ENCODE measurements at places on chromosomes 12 and 14.

DNA sequence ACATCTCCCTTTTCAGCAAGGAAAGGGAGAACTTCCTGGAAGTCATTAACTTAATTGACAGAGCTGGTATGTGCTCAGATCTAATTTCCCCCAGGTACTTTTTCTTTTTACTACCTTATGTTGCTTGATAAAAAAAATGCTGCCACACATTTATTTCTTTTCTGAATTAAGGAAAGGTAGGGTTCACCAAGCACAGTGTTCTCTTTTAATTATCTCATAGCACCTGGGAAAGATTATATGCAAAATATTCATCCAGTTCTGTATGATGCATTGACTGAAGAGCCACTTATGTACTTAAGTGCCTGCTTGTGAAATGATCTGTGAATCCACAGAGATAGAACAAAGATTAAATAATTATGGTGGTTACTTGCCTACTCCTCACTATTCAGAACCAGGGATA lies 25.1 kb downstream of the KCNC2 start:
- DNase-seq = no peak

DNA sequence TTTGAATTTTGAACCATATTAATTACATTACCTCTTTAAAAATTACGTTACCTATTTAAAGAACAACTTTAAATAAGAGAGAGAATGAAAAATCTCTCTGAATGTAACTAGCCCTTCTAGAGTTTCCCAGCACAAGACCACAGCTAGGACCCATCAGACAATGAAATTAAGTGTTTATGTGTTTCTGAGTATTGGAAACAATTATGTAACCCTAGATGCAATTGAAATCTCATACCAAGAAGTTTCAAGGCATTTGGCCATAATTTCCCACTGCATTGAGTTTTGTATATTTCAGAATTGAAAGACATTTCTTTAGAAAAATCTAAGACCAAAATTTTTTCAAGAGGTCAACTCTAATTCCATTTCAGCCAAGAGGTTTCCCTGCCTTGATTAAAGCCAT lies 47.1 kb downstream of the SERPINA3 start:
- no peak for DNase-seq

DNA sequence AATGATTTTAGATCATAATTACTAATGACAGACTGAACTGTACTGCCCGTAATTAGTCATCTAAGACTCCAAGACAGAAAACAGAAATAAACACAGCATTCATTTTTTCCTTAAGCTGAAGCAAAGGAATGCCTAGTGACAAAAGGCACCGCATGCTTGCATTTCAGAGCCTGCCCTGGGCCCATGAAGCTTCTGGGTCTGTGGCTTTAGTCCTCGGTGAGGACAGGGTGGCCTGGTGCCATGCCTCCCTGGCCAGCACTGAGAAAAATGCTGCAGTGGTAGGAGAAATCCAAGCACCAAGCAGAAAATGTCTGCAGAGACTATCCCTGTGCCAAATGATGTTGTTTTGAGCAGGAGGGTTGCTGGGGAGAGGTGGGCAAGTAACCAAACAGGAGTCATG lies 171.6 kb downstream of the CALM1 start:
- no peak for DNase-seq

- DNase-seq = no peak
Measured at GRCh38 chr14:41773536-41774279, 167.0 kb downstream of the LRFN5 start.

GRCh38 chr12:95701722-95702418 lies 88.7 kb downstream of the NTN4 start:
- no peak for DNase-seq

DNA sequence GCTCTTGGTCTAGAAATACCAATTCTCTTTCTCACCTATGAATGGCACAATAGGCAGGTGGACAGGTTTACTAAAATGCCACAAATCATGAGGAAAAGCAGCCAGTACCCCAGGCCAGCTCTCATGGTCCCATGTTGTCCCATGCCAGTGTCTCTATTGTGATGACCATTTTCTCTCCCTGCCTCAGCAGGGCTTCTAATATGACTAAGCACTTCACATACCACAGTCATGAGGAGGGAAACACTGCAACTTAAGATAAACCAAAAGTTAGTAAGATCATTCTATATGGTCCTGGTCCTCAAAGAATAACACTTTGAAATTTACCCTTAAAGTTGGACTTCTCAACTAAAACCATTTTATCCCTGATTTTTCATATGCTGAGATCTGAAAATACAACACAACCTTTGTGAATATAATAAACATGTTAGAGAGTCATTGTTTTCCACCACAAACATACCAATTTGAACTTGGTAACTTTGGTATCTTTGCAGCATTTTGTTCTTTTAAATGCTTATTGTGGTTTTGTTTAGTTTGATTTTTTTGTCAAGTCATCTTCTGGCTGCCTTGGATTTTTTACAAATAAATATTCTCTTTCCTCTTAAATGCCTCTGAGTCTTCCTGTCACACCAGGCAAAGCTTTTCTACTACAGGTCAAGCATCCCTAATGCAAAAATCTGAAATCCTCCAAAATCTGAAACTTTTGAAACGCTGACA lies 3.6 kb downstream of the TTC5 start:
- peak; percentile 20 for DNase-seq

- DNase-seq = no peak
Measured at GRCh38 chr14:94337274-94337673, 14.1 kb upstream of the SERPINA6 start.

- DNase-seq = no peak
Measured at GRCh38 chr12:53414756-53415417, 8.8 kb upstream of the AMHR2 start.

DNA sequence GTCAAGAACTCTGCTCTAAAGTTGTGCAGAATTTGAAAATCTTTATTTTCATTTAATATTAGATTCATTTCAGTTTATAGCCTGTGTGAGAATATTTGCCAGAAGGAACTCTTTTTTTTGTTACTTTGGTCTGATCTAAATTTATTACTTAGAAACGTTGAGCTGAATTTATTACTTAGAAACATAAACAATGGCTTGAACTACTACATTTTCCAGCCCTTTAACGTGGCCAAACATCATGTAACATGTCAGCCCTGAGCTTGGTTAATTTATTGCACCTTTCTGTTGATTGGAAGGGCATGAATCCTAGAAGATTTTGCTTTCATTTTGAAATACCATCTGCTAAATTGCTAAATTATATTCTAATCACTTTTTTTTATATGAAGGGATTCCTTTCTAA lies 241.4 kb downstream of the TMEM117 start:
- DNase-seq = no peak

GRCh38 chr12:24550609-24551008 lies 398.3 kb downstream of the BCAT1 start:
- no peak for DNase-seq

- DNase-seq = no peak
Measured at GRCh38 chr12:50275556-50275955, 7.8 kb downstream of the LIMA1 start.

DNA sequence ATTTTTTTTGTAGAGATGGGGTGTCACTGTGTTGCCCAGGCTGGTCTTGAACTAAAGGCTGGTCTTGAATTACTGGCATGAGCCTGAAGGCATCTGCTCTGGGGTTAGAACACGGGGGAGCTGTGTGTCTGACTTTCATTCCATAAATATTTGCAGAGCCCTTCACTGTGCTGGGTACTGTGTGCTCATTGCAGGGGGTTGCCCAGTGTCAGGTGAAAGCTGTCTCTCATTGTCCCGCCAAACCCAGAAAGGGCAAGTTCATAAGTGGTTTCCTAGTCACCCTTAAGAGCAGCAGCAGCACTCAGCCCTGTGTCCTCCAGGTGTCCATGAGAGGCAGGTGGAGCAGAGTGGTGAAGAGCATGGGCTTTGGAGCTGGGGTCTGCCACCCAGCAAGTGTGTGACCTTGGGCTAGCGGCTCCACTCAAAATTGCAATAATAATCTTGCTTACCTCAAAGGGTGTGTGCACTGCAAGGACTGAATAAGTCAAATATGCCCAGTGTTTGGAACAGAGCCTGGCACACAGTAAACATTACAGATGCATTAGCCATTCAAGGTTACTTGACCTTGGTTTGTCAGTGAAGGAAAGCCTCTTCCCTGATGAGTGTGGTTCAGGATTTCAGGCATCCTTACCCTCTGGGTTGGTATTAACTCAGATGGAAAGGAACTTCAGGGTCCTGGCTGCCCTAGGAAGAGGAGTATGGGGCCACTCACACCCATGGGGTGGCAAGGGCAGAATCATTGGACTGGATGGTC lies 4.4 kb upstream of the SMIM41 start:
- no peak for DNase-seq

GRCh38 chr14:66920196-66920595 lies 269.0 kb upstream of the GARIN2 start:
- no peak for DNase-seq

DNA sequence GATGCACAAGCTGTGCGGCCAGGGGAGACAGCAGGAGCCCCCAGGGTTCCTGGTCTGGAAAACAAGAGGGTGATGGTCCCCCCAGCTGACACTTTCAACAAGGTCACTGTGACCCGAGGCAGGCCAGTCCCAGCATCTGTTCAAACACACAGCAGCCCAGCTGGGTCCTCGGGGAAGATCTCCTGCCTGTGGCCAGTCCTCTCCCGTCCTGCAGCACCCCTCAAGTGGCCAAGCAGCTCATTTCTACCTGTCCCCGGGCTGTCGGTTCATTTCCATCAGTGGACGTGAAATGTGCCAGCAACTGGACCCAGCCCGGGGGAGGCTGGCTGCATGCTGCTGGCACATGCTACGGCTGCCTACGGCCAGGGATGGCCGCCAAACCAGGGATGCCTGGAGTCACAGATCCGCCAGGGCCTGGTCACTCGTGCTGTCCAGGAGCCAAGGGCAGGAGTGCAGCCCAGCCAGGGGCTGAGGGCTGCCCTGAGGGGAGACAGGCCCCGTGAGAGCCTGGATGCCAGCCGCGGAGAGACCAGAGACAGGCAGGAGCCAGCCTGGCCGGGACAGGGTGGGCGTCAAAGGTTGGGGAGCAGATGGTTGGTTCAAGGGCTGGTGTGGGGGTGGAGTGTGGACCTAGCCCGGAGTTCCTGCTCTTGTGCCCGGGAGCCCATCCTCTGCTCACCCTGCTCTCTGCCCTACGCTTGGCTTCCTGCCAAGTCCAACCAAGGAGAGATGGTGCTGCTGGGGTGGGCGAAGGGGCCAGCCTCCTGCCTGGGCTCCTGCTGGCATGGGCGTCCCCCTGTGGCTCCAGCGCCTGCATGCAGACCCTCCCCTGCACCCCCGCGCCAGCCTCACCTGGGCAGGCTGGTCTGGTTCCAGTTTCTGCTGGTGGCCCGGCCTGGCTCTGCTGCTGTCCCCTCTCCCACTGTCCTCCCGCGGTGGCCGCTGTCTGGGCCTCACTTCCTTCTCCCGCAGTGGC lies 143.8 kb downstream of the ADGRD1 start:
- DNase-seq = no peak

DNA sequence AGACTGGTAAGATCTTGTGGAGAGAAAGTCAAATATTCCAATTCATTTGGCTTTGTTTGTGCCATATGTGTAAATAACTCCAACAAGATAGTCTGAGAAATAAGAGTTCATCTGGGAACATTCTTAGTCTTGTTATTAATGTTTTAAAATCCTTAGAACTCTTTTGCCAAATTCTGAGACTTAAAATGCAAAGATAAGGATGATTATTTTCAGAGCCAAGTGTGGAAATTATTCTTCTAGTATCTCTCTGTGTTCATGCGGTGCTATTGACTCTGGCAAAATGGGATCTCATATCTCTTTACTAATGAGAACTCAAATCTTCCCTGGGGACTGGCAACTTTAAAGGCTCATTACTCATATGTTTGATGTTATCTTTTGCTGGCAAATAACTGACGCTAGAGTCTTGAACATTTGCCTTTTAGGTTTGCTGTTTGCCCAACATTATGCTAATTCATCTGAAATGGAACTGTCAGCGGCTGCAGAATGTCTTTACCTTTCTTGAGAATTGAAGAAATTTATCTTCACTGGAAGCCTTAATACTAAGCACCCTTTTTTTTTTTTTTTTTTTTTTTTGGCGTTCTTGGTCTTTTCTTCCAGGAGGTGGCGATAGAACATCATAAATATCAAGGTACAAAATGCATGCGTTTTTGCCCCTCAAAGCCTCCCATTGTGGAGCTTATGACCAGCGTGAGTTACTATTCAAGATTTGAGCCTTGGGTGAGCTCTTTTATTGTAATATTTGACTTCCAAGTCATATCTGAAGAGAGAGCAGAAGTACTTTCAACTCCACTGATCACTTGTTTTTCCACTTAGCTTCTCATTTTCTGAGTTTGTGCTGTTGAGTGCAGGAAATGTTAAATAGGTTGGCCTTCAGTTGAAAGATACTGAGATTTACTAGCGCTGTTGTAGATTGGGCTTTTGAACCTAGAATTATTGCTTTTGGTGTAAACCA lies 86.5 kb downstream of the CAND1 start:
- peak; percentile 40 for DNase-seq

DNA sequence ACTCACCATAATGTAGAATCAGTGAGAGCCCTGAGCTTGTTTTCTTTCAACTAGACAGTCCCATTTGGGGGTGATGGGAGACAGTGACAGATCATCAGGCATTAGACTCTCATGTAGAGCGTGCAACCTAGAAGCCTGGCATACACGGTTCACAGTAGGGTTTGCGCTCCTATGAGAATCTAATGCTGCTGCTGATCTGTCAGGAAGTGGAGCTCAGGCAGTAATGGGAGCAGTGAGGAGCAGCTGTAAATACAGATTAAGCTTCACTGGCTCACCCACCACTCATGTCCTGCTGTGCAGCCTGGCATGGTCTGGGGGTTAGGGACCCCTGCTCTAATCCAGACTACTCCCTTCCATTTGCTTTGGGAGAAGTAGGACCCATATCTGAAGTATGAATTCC lies 55.6 kb downstream of the FNTB start:
- DNase-seq = no peak

GRCh38 chr14:102629011-102629444 lies 36.6 kb downstream of the RCOR1 start:
- no peak for DNase-seq

GRCh38 chr14:41597647-41598046 lies 9.0 kb upstream of the LRFN5 start:
- no peak for DNase-seq

GRCh38 chr14:102667703-102668102 lies 75.3 kb downstream of the RCOR1 start:
- DNase-seq = no peak

GRCh38 chr14:103679351-103679750 lies 35.9 kb downstream of the XRCC3 start:
- peak; percentile 22 for DNase-seq

GRCh38 chr14:63963439-63963838 lies 110.6 kb downstream of the SYNE2 start:
- no peak for DNase-seq

- DNase-seq = no peak
Measured at GRCh38 chr12:10018386-10018785, 8.0 kb downstream of the CLEC12B start.

DNA sequence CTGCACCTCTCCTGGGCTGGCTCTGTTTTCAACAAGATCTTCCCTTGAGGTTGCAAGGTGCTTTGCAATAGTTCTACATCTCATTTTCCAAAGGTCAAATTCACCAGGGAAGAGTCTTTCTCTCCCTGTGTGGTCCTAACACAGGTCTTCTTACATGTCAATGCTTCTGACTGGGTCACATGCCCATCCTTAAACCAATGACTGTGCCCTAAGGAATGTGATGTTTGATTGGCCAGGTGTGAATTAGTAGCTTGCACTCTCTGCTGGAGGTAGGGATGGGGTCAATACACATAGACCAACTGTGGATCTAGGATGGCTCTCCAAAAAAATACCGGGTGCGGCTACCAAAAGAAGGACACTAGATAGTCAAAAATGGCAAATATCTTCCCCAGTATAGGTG lies 19.9 kb upstream of the KCNK10 start:
- DNase-seq = no peak

- no peak for DNase-seq
Measured at GRCh38 chr14:30445852-30446251, 113.1 kb upstream of the G2E3 start.

GRCh38 chr12:119326341-119326740 lies 8.2 kb upstream of the CCDC60 start:
- DNase-seq = no peak
